ENCODE measurements at places on chromosomes 13 and 19.

DNA sequence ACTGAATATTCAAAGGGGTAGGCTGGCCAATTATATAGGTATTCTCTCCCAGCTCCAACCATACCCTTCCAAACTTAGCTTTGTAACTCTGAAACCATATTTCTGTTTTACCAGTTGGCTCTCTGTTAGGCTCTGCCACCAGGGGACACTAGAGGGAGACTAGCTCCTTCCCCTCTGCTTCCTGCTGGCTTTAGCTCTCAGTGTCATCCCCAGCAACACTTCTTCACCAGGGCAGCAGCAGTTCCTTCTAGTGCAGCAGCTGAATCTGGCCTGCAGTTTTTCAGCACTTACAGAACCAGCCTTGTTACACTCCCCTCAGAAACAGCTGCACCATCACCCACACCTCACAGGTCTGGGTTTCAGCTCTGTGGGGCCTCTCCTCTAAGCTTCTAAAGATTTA is 51.0 kb upstream of the DOCK9 start:
- peak; percentile 10 for DNase-seq

GRCh38 chr19:29677001-29677817 is 11.9 kb downstream of the PLEKHF1 start:
- no peak for DNase-seq

DNA sequence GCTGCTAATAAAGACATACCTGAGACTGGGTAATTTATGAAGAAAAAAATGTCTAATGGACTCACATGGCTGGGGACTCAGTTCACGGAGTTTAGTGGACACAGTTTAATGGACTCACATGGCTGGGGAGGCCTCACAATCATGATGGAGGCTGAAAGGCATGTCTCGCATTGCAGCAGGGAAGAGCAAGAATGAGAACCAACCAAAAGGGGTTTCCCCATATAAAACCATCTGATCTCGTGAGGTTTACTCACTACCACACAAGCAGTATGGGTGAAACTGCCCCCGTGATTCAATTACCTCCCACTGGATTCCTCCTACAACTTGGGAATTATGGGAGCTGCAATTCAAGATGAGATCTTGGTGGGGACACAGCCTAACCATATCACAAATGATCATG is 1181.2 kb downstream of the PCDH9 start:
- DNase-seq, result peak; percentile 17

DNA sequence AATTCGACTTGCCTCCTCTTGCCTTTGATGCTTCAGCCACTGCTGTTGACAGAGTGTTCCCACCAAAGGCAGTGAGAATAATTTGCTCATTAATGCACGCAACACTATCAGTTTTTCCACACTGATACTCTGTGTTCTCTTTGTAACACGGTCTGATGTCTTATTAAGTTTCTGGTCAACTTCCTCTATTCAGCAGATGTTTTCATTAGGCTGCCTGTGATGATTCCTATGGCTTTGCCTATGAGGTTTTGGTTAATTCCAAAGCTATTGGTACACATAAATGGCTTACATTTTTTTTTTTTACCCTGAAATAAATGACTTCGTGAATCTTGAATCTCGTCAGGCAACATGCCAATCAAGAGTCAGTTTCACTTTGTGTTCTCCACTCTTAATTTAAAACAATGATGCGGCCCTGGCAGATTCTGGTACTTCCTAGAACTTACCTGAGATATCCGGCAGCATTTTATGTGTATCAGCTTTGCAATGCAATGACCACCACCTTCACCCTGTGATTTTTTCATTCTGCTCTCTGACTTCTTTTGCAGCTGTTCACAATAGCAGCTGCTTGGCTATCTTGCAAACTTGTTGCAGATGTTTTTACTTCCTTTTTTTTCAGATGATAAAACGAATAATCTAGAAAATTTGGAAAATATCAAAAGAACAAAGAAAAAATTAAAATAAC is 27.5 kb upstream of the KL start:
- no peak for DNase-seq

DNA sequence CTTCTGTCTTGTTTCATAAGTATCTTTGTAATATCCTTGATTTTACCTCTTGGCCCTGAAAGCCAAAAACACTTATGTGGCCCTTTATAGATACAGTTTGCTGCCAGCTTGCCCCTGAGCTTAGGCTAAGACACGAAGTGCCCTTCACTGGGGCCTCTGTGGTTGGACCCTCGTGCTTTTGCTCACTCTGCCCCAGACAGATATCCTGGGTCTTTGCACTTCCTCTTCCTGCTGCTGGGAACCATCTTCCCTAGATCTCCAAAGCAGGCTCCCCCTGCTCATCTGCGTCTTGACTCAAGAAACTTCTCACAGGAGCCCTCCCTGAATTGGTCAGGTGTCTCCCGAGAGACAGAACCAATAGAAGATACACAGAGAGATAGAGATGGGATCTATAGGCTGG is 2.0 kb upstream of the TNFSF14 start:
- no peak for DNase-seq

DNA sequence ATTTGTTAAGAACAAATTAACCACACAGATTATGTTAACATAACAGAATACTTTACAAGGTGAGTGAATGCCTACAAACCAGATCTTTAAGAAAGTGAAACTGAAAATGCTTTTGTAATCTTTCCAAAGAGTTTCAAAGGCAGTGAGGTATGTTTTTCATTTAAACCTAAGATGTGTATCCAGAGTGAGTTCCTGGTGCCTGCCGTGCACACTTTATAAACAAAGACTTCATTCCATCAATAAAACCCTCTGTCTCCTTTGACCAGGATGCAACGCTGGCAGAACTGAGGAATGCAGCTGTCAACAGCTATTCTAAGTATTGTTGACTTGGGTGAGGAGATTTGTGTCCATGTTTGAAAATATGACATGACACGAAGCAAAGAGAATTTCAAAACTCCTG is 344.6 kb downstream of the DNAJC15 start:
- DNase-seq, result peak; percentile 55

DNA sequence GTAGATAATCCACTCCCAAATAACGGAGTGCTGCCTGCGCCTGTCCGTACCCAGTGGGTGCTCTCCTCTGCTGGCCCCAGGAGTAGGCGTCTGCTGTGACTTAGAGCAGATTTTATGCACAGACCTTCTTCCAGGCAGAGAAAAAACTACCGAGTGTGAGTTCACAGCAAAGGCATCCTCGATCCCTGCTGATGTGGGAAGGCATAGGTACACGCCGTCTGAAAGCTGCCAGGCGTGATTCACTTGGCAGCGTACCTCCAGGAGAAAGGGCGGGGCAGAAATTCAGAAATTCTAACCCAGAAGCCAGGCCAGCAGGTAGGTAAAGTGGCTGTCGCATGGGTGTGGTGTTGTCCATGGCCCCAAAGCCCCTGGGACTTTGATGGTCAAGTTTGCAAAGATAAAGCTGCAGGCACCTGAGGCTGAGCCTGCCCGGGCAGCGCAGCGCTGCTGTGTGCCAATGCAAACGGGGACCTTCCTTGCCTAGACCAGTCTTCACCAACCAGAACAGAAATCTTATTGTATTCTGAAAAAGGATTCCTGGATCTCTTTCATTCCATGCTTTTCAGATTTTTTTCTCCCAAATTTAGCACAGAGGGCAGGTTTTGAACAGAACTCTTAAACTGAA is 36.3 kb downstream of the COL4A2 start:
- peak; percentile 72 for DNase-seq

DNA sequence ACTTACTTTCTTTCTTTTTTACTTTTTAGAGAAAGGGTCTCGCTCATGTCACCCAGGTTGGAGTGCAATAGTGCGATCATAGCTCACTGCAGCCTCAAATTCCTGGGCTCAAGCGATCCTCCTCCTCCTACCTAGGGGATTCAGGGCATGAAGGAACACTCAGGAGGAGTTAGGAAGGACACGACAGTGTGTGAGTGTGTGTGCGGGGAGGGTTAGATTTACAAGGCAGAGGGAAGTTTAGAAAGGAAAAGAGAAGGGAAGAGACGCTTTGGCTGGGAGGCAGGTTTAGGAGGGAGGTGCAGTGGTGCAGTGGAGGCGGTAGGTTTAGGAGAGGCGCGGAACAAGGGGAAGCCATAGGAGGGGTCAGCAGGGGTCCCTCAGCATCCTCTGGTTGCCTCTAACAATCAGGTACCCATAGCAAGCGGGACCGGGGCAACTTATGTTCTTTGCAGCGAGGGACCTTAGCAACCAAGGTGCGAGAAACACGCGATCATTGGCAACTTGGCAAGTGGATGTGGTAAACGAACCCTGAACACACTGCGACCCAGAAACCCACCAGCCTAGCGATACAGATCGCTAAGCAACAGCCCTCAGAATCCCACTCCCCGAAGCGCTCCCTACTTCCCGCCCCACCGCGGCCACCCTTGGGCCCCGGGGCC is 501 bp downstream of the SIRT2 start:
- peak; percentile 32 for DNase-seq

- DNase-seq, result no peak
These were observed 1.2 kb downstream of the AP3D1 start for GRCh38 chr19:2149980-2150793.

DNA sequence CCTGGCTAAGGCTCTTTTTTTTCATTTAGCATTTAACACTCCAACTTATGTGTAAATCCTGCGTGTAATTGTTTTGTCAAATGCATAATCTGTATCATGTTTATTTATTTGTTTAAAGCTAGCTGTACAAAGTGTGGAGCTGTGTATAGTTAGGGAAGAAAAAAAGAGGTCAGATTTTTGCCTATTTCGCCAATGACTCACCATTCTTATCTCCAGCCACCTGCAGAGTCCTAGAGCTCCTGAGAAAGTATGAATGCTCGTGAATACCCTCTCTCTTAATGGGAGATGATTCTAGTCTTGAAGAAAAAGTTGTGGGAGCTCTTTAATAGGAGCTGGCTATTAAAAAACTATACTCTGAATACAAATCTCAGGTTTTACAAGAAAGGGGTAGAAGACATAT is 778.8 kb upstream of the SLITRK5 start:
- peak; percentile 85 for DNase-seq

DNA sequence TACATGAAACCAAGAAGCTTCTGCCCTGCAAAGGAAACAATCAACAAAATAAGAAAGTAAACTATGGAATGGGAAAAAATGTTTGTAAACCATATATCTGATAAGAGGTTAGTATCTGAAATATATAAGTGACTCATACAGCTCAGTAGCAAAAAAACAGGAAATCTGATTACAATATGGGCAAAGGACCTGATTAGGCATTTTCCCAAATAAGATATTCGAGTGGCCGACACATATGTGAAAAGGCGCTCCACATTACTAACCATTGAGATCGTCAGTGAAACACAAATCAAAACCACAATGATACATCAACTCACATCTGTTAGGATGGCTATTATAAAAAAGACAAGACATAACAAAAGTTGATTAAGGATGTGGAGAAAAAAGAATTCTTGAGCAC is 2818.6 kb upstream of the PCDH20 start:
- DNase-seq, result peak; percentile 70

DNA sequence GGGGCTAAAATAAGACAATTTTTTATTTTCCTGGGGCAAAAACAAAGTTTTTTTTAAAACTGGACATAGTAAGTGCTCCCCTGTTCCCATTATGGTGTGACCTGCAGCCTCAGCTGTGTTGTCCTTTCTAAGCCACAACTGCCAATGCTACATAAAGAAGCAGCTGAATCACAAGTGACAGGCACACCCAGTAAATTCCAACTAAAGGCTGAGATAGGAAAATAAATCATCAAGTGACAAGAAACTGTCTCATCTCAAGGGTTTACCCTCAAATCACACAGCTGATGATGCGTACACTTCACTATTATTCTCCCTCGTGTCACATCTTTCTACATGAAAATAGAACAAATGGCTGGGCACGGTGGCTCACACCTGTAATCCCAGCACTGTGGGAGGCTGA is 28.7 kb downstream of the STK24 start:
- DNase-seq, result no peak

DNA sequence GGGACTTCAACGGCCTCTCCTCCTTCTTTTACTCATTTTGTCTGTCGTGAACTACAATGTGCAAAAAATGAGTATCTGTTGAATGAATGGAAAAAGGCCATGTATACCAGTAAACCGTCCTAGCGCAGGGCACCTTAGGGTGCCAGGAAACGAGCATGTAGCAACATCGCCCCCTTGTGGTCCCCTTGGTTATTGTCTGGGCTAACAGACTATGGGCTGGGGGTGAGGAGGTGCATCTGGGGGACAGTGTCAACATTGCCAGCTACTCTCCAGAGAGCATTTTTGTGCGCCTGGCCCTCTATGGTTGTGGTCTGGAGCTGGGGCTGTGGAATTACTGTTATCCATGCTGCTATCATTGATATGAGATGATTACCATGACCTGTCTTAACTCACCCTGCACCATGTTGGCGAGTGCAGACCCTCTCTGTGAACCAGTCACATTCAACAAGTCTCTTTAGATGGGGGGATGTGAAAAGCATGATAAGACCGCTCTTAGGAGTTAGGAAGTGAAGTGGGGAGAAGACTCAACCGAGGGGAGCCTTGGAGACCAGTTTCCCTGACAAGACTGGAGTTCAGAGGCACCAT is 22.8 kb upstream of the SIGLEC11 start:
- DNase-seq, result peak; percentile 62

All from choroid plexus epithelial cell (primary cell).